ENCODE measurements at places on chromosomes 6 and 20.

DNA sequence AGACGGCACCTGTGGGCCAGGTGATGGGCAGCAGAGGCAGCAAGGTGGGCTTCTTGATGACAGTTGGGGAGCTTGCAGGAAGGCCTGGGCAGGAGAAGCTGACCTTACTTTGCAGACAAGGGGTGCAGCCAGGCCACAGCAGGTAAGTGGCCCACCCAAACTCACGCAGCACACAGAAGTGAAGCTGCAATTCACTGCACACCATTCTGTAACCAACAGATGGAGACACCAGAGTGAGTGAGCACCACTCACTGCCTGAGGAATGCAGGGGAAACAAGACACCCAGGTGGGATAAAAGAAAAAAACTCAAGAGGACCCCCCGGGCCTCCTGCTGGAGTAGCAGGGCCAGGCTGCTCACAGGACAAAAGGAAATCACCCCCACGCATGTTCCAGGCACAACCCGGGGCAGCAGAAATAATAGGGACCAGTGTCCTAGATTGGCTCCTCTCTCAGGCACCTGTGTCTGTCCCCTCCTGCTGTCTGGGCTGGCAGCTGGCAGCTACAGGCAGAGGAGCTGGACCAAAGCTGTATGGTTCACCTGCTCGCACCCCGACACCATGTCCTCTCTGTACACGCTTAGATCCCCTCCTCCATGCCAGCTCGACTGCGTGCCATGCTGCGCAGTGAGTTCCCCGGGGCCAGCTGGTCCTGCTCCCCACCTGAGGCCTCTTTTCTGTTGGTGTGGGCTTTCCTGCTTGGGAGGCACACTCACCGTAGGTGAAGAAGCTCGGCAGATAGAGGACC lies 4.9 kb downstream of the MTCH1 start:
- no peak for DNase-seq

- no peak for DNase-seq
Observed at GRCh38 chr20:59195316-59195993, 31.8 kb downstream of the ZNF831 start.

GRCh38 chr6:89482126-89482525 lies 49.2 kb downstream of the ANKRD6 start:
- DNase-seq, result no peak

DNA sequence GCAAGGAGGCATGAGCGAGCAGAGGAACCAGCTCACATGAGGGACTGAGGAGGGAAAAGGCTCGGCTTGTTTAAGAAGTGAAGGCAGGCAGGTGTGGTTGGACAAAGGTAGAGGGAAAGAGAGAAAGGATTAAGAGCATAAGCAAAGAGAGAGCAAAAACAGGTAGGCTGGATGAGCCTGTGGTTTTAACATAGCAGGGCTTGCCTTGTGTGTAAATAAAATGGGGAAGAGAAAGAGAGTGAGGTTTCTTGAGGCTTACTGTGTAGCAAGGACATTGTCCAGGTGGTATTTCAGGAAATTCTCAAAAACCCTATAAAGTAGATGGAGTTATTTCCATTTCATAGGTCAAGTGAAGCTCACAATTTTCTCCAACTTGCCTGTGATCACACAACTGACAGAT lies 93.9 kb upstream of the HDAC2 start:
- no peak for DNase-seq

DNA sequence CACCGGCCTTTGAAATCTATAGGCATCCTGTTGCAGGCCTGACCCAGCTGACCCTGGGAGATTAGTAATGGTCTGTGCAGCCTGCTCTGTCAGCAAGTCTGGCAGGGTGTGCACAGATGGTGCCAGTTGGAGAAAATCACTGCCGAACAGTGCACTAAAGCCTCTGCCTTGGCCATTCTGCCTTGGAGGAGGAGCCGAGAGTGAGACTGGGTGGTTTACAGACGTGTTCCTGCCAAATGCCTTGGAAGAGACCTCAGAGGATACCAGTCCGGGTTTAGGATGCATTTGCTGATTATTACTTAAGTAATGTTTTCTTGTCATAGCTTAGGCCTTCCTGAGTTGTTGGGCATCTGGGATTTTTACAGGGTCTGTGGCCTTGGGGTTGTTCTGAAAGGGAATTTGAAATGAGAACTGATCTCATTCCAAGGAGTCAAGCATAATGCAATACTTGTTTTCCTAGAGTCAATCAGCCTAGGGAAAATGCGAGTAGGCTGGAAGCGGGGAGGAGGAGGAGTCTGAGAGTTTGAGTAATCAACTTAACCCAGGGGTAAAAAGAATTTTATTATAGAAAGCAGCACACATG lies 292.1 kb downstream of the SOX4 start:
- DNase-seq, result no peak

- no peak for DNase-seq
Observed at GRCh38 chr6:149231778-149232177, 85.7 kb upstream of the TAB2 start.

- no peak for DNase-seq
Observed at GRCh38 chr20:11965602-11966001, 47.9 kb downstream of the BTBD3 start.

Data from neuronal stem cell (in vitro differentiated cells).